ENCODE measurements at places on chromosomes 11 and 22.

- DNase-seq: no peak
Measured at GRCh38 chr11:61866231-61866957, 25.0 kb downstream of the FADS3 start.

DNA sequence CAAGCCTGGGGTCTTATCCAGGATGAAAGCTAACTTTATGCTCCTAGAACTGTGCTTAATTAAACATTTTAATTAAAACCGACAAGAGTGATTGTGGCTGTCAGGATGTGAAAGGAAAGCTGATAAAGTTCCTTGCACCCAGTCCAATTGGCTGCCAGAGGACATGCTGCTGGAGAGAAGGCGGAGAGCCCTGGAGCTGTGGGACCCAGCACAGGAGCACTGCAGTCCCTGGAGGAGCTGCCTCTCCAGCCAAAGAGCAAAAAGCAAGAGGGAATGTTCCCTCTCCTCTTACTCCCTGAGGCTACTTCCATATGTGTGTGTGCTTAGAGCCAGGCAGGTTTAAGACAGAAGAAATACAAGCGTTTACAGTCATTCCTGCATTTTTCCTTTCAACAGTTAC is 118.6 kb downstream of the OPCML start:
- DNase-seq: no peak

- DNase-seq: no peak
Measured at GRCh38 chr11:70895366-70895670, 357.1 kb downstream of the SHANK2 start.

DNA sequence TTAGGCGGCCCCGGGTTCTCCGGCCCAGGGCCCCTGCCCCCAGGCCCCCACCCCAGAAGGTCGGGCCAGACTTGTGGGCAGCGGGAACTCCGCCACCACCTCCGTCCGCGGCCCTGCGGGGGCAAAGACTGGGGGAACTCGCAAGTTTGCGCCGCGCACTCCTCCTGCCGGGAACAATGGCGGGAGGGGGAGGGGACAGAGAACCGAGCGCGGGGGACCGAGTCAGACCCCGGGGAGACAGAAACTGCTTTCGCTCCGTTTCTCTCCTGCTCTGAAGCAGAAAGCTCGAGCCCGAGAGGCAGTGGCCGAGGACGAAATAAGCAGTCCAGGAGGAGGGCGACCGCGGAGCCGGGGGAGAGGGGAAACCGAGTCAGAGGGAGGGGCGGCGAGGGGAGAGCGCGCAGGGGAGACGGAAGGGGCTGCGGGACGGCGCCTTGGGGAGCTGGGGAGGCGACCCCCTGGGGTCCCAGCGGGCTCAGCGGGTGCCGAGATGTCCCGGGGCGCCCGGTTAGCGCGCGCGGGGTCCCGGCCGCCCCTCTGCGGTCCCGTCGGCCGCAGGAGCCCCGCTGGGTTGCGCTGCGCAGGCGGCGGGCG is 555 bp downstream of the TP53I11 start:
- DNase-seq: peak; percentile 14

GRCh38 chr11:67584205-67584880 is 731 bp downstream of the GSTP1 start:
- DNase-seq: no peak

- DNase-seq: no peak
Measured at GRCh38 chr11:1803246-1803645, 31.5 kb upstream of the SYT8 start.

DNA sequence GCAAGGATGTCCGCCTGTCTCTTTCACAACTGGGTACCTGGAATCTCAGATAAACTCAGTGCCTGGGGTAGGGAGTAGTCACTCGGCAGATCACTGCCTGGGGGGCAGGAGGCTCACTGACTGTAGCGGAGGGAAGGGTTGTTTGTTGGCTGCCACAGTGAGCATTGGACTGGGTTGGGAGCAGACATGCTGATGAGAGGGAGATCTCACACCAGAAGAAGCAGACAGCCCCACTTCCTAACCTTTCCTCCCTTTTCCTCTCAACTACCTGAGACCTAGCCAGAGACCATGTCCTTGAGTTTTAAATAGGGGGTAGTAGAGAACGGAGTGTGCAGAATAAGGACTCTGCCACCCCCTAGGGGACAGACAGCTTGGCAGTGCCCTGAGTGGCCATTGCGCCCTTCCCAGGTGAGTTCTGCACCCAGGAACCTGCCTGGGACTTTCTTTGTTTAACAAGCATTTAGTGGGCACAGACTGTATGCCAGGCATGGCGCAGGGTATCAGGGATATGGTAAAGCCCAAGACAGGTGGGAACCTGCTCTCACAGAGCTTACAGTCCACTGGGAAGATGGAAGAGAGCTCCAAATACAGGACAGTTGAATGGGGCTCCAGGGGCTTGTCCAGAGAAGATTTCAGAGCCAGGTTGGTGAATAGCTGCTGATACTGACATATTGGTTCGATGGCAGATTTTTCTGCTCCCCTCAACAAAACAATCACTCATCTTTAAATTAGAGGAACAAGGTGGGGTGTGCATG is 115.7 kb upstream of the NNMT start:
- no peak for DNase-seq
